IMR-90 (cell line): ENCODE measurements at places on chromosomes 2 and 18.
A peak's percentile ranks its signal among the peaks of the same experiment; 100 is the strongest.

DNA sequence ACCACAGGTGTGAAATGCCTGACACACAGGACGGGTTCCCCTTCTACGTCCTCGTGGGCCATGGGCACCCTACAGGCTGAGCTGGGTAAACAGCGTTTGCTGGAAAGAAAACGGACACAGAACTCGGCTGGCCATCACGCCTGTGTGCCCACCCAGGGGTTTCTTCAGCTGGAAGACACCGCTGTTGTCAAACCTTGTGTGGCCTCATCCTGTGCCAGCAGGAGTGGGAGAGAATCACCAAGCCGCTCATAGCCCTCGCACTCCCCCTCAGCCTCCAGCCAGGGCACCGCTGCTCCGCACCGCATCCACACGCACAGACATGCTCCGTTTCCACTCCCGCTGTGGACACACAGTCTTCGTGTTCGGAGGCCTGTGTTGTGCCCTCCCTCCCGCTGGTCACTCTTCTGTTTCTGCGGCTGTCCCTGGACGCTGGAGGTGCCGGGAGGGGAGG is 161.4 kb downstream of the PXDN start:
- no peaks in the 10 kb centered on the region for H3K36me3 ChIP-seq
- peaks cover 18% of the 10 kb centered on the region; the same call in 1 of the 2 replicates for H3K27me3 ChIP-seq
- DNase-seq = no peak
- no peak overlapping the region for H3K4me3 ChIP-seq
- peaks cover 5% of the 10 kb centered on the region for H3K4me1 ChIP-seq
- H3K27ac ChIP-seq = no peak overlapping the region

DNA sequence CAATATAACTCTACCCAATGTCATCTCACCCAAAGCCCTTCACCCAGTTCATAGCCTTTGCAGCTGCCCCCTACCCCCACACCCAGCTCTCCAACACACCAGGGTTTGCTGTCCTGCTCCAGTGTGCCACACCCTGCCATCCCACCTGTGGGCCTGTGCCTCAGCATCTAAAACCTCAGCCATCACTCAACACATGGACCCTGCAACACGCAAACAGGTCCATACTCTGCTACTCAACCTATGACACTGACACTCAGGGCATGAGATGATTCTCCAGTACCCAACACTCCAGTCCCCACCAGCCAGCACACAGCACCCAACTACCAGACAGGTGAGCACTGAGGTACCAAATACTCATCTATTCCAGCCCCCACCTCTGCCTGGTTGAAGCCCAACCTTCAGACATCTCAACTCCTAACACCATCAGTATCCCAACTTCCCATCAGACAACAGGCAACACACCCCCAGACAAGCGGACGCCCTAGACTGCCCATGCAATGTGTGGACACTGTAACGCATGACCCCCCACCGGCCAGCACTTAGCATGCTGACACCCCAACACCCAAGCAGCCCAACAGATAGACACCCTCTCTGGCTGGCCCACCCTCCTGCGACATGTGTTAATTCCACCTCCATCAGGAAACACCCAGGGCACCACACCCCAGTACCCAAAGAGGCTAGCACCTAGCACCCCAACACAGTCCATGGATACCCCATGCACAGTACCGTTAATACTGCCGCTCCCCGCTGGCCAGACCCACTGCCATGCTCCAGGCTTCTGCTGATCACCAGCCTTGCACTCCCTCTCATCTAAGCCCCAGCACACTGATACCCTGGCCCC is 25.0 kb downstream of the ZAP70 start:
- no peak overlapping the region for H3K4me3 ChIP-seq
- DNase-seq = no peak
- no peak overlapping the region for H3K27ac ChIP-seq

GRCh38 chr2:12543076-12543977 is 173.4 kb upstream of the TRIB2 start:
- H3K27ac ChIP-seq = no peak overlapping the region
- no peaks in the 10 kb centered on the region for H3K27me3 ChIP-seq
- no peaks in the 10 kb centered on the region for H3K36me3 ChIP-seq
- no peak for DNase-seq
- no peak overlapping the region for H3K4me3 ChIP-seq

DNA sequence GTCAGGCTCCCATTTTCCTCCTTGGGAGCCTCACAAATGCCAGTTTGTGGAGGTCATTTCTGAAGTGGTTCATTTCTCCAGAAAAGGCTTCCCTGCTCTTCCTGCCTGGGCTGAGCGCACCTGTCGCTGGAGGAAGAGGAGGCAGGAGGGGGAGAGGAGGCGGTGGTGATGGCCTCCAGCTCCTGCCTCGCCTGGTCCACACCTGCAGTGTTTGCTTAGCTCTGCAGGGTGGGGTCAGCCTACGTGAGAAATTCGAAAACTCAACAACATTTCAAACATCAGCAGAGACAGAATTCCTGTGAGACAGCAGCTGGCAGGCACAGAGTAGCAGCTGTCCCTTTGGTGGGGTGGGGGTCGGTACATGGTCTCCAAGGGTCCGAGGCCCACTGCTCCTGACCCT is 7.9 kb downstream of the IMPA2 start:
- no peak overlapping the region for H3K27ac ChIP-seq
- H3K4me1 ChIP-seq = peaks cover 2% of the 10 kb centered on the region
- DNase-seq = no peak
- no peak overlapping the region for H3K4me3 ChIP-seq
- H3K36me3 ChIP-seq = no peaks in the 10 kb centered on the region
- H3K27me3 ChIP-seq = no peaks in the 10 kb centered on the region

- no peak overlapping the region for H3K27ac ChIP-seq
- H3K4me1 ChIP-seq = peaks cover 1% of the 10 kb centered on the region; the same call in 1 of the 2 replicates
- H3K36me3 ChIP-seq = no peaks in the 10 kb centered on the region
- DNase-seq = peak; percentile 5
- H3K4me3 ChIP-seq = peak overlapping the region; percentile 23
Measured at GRCh38 chr2:170817093-170818035, 677 bp downstream of the GAD1 start.

DNA sequence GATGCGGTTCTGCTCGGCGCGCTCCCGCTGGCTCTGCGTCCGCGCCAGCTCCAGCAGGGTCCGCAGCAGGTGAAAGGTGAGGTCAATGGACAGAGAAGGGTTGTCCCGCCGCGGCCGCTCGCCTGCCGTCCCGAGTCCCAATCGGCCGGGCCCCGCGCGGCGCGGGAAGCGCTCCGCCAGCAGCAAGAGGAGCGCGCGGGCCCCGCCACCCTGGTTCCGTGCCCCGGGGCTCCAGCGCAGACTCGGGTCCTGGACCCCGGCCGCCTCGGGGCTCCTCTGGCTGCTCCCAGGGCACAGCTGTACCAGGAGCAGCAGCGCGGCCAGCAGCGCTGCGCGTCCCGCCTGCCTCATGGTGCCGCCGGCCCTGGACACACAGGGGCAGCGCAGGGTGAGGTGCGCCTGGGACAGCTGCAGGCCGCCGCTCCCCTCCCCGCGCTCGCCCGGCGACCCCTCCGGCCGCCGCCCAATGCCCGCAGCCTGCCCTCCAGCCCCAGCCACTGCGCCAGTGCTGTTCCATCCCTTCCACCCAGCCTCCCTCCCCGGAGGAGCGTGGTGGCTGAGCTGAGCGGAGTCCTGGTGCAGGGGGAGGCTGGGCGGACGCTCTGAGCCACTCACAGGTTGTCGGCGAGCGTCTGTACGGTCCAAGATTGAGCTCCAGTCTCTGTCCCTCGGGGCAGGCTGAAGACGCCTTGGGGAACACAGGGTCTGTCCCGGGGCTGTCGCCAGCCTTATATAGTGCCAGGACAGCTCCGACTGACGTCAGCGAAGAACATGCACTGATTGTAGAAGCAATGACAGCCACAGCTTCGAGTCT is 493 bp downstream of the UCN start:
- H3K27ac ChIP-seq = no peak overlapping the region
- no peaks in the 10 kb centered on the region; the same call in 1 of the 2 replicates for H3K4me1 ChIP-seq
- H3K27me3 ChIP-seq = peaks cover 41% of the 10 kb centered on the region
- DNase-seq = no peak
- H3K36me3 ChIP-seq = peaks cover 14% of the 10 kb centered on the region
- no peak overlapping the region for H3K4me3 ChIP-seq

- no peaks in the 10 kb centered on the region for H3K36me3 ChIP-seq
- H3K27me3 ChIP-seq = peaks cover 2% of the 10 kb centered on the region; the same call in 1 of the 2 replicates
- DNase-seq = no peak
Measured at GRCh38 chr2:159971365-159972152, 90.9 kb downstream of the PLA2R1 start.

DNA sequence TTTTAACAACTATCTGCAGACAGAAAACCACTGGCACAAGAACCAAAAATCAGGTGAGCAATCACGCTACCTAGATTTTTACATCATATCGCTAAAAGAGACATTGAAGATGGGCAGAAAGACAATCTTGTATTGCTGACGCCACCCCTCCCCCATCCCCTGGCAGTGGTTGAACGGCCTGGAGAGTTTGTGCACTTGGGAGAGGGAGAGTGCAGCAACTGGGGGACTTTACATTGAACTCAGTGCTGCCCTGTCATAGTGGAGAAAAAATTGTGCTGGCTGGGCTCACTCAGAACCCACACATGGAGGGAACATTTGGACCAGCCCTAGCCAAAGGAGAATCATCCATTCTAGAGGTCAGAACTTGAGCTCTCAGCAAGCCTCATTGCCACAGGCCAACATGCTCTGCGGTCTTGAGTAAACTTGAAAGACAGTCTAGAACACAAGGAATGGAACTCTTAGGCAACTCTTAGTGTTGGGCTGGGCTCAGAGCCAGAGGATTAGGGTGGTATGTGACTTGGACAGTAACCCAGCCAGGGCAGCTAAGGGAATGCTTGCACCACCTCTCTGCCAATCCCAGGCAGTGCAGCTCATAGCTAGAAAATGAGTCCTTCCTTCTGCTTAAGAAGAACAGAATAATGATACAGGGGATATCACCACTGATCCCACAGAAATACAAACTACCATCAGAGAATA is 220.0 kb upstream of the CYP26B1 start:
- no peak overlapping the region for H3K27ac ChIP-seq
- H3K4me1 ChIP-seq = no peaks in the 10 kb centered on the region
- no peaks in the 10 kb centered on the region for H3K36me3 ChIP-seq
- no peak overlapping the region for H3K4me3 ChIP-seq

DNA sequence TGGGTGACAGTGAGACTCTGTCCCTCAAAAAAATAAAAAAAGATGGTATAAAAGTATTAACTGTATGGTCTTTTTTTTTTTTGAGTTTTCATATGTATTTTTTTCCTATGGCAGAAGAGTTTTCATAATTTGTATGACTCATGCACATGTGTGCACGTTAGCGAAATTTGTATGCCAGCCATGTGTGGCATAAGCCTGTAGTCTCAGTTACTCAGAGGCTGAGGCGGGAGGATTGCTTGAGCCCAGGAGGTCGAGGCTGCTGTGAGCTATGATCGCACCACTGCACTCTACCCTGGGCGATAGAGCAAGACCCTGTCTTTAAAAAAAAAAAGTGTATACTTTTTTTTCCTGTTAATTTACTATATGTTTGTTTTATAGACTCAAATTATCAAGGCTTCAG is 160.8 kb downstream of the TGIF1 start:
- H3K27ac ChIP-seq = no peak overlapping the region; the same call in 1 of the 2 replicates
- H3K4me1 ChIP-seq = peaks cover 19% of the 10 kb centered on the region
- no peaks in the 10 kb centered on the region for H3K27me3 ChIP-seq
- no peak overlapping the region for H3K4me3 ChIP-seq
- no peaks in the 10 kb centered on the region for H3K36me3 ChIP-seq
- DNase-seq = peak; percentile 44

DNA sequence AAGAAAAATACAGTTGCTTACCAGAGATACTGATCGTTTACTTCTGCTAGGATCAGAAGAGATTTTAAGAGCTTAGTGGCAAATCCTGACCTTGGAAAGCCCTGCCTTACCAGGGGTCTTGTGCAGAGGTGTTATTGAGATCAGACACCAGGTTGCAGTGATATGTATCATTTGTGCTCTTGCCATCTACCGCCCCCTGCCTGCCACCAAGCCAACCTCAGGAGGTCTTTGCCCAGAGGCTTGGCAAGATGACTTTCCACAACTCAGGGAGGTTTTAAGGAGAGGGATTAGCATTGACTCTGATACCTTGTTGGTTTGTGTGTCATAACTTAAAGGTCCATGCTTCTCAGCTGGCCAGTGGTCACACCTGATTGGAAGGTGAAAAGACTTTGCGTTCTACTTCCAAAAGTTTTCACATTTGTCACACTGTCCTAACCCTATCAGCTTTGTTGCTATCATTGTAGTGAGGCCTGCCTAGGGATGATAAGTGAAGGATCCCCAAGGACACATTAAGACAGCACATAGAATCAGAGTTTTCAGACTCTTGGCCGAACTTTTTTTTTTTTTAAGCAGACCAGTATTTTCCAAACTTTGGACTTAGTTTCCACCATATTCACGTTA is 46.2 kb upstream of the MGAT5 start:
- no peak overlapping the region for H3K27ac ChIP-seq
- H3K4me1 ChIP-seq = peaks cover 16% of the 10 kb centered on the region
- no peaks in the 10 kb centered on the region for H3K36me3 ChIP-seq
- peak; percentile 42 for DNase-seq
- no peaks in the 10 kb centered on the region for H3K27me3 ChIP-seq

DNA sequence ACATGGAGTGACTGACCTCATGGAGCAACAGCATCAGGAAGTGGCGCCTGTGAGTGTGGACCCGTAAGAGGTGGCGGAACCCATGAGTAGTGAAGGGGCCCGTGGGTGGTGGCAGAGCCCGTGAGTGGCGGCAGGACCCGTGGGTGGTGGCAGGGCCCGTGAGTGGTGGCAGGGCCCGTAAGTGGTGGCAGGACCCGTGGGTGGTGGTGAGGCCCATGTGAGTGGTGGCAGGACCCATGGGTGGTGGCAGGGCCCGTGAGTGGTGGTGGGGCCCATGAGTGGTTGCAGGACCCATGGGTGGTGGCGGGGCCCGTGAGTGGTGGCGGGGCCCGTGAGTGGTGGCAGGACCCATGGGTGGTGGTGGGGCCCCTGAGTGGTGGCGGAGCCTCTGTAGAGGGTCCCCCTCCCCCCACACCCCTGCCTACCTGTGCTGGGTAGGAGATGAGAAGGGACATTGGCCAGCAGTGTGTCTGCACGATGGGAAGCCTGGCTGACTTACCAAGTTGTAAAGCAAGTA is 407.7 kb upstream of the SALL3 start:
- H3K27me3 ChIP-seq = no peaks in the 10 kb centered on the region
- no peaks in the 10 kb centered on the region for H3K4me1 ChIP-seq
- H3K27ac ChIP-seq = no peak overlapping the region

DNA sequence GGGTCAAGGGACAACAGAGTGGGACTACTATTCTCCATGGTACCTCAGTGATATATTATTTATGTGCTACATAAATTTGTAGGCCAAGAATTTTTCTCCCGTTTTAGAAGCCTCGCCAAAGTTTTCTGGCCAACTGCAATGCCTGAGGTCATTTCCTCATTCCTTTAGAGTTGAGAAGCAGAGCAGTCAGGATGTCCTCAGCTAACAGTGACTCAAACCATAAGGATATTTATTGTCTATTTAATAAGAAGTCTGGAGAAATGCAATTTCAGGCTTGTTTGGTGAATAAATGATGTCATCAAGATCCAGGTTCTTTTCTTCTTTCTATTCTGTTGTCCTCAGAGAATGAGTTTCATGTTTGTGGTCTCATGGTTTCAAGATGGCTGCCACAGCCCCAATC is 91.0 kb downstream of the ADCYAP1 start:
- H3K4me3 ChIP-seq = no peak overlapping the region
- no peaks in the 10 kb centered on the region for H3K27me3 ChIP-seq
- H3K36me3 ChIP-seq = no peaks in the 10 kb centered on the region
- no peaks in the 10 kb centered on the region for H3K4me1 ChIP-seq
- H3K27ac ChIP-seq = no peak overlapping the region
